Esophagus squamous epithelium (tissue), 5 donors: ENCODE measurements at places on chromosomes 3 and 15. TPM values are rescaled to one million over a fixed set of nuclear protein-coding genes. Genes with fewer than 3 reads are reported as not detected.

GRCh38 chr3:113495035-113495434 lies 19.9 kb downstream of the SPICE1 start:
- no peak for DNase-seq

LEKR1 gene
- total RNA-seq = 0.15 TPM

DNA sequence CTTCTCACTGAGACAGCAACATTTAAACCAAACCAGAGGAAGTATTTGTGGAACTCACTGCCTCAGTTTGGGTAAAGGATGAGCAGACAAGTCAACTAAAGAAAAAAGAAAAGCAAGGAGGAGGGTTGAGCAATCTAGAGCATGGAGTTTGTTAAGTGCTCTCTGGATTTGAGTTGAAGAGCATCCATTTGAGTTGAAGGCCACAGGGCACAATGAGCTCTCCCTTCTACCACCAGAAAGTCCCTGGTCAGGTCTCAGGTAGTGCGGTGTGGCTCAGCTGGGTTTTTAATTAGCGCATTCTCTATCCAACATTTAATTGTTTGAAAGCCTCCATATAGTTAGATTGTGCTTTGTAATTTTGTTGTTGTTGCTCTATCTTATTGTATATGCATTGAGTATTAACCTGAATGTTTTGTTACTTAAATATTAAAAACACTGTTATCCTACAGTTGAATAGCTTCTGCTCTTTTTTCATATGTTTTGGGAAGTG lies 23.3 kb downstream of the CLDN18 start:
- DNase-seq = no peak

CLDN1 gene
- 51.7 TPM for total RNA-seq

- DNase-seq = no peak
Measured at GRCh38 chr15:83379579-83379959, 67.6 kb upstream of the SH3GL3 start.

SLC22A13 gene
- total RNA-seq = 0.48 TPM

DNA sequence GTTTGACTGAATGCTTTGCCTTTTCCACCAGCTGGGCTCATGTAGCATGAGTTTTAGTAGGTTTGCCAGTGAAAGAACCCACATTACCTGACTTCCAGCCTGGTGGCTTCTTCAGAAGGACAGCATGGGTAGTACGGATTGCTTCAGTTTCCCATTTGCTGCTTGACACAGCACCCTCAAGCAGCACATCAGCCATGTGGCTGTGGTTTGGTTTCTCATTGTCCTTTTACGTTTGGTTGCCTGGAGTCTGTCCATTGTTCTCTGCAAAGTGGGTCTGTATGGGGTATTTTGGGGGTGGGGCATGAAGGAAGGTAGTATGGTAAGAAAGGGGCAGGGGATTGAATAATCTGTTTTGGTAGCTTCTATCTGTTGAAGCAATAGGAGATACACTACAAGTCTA lies 227.2 kb upstream of the ICE2 start:
- no peak for DNase-seq
